B cell (primary cell): ENCODE measurements at places on chromosomes 7 and 10.

GRCh38 chr7:13407911-13408310 is 581.6 kb downstream of the ETV1 start:
- DNase-seq = no peak

DNA sequence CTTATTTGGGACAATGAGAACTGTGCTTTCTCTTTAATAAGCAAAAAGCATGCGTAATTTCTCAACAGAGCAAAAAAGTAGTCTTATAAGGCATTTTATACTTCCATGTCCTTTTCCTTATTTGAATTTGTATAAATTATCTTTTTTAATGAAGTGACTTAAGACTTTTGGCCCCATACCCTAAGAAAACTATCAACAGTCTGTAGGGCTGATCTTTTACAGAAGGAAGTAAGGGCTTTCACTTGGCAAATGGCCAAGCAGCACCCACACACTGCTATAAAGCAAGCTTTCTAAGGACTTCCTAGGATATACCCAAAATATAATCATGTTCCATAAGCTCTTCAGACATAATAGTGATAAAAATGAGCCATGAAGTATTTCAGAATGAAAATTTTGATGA is 3.4 kb downstream of the CRPPA start:
- DNase-seq = no peak

DNA sequence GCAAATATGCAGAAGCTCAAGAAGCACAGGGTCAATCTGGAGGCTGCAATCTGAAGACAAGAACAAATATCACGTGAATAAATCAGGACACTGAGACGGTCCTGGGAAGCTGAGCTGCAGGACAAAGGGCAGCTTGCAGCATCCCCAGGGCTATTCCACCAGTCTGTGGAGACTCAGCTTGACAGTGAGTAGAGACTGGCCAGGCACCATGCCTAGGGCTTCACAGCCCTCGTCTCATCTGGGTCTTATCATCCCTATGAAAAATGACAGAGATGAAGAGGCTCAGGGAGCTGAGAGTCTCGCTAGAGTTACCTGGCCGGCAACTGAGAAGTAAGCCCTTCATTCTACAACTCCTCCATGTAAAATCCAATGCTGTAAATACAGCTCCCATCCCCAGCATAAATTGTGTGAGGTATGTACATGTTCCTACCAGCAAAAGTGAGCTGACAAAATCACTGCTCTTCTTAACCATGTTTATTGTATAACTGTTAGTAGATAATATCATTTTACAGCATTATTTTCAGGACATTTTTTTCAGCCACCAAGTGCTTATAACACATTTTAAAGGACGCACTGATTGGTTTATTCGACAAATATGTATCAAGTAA is 186.6 kb upstream of the IGFBP3 start:
- DNase-seq = no peak

- DNase-seq = no peak
These were observed 172.7 kb downstream of the PTEN start for GRCh38 chr10:88036126-88036525.

- DNase-seq = no peak
These were observed 177.9 kb upstream of the PLXDC2 start for GRCh38 chr10:19638182-19638895.

DNA sequence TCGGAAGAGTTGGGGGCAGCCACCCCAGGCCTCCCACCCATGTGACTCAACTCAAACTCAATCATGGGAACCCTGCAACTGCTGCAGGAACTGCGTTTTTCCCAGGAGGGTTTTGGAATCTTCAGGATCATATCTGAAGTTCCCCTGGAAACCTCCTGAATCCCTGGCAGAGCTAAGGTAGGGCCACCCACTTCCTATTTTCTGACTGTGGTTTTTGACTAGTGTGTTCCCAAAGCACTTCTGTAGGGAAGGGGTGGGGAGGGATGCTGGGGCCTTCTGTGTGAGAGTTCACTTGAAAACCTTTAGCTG is 127.6 kb upstream of the UNC5B start:
- no peak for DNase-seq

DNA sequence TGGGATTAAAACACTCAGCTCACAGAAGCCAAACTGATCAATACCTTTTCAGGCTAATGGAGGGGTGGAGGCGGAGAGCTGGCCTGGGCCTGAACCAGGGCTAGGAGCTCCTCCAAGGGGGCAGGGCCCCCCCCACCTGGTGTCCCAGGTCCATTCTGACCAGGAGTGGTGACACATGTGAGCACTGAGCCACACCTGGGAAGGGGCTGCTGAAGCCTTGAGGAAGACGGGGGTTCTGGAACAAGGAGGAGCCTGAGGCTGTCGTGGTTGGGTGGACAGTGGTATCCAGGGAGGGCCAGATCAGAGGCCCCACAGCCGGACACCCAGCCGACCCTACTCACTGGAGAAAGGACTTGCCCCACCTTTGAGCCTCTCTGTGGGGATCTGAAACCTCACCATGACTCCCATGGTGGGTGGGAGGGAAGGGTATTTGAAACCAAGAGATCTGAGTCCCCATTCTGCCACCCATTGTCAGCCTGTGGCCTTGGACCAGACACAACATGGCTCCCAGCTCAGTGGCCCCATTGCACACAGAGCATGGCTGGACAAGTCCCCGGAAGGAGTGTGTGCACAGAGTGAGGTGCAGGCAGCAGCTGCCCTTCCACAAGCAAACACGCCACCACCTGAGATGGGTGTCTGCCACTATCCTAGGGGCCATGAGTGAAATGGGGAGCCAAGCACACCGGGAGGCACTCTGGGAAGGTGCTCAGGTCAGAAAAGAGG is 12.4 kb downstream of the TMEM273 start:
- no peak for DNase-seq

- DNase-seq = no peak
These were observed 9.3 kb upstream of the PNPLA8 start for GRCh38 chr7:108535257-108535656.

GRCh38 chr7:30446266-30446665 is 32.3 kb downstream of the NOD1 start:
- no peak for DNase-seq

DNA sequence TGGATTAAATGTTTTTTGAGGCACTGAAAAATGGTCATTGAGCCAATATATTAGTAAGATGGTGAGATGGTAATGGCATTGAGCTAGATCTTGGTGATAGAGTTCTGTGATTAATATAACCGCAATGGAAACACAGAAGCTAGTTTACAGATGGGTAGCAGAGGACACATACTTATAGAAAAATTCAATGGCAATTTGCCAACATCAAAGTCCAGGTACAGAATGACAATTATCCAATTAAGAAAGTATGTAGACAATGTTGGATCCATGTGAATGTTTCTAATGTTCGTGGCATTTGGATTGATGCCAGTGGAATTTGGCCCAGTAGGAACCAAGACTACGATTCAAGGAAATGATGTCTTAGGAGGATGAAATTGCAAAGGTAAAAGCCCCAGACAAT is 187.8 kb downstream of the GNAT3 start:
- no peak for DNase-seq

GRCh38 chr7:82442492-82443035 is 1.0 kb downstream of the CACNA2D1 start:
- DNase-seq = no peak

- no peak for DNase-seq
These were observed 236.5 kb downstream of the SKAP2 start for GRCh38 chr7:26627891-26628341.
